ENCODE measurements at places on chromosomes 3 and 15.
A peak's percentile ranks its signal among the peaks of the same experiment; 100 is the strongest.

DNA sequence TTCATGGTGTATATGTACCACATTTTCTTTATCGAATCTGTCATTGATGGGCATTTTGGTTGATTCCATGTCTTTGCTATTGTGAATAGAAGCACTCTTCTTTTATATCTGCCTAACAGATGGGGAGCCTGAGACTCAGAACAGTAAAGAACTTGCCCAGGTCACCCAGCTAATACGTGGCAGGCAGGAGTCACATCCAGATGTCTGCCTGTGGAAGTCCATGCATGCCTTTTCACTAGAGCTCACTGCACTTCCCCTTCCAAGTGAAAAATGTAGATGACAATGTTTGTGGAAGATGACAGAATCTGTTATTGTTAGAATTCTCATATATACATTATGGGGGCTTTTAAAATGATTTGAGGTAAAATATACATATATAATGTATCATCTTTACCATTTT, 165.0 kb downstream of the PDZRN3 start:
- DNase-seq = no peak

DNA sequence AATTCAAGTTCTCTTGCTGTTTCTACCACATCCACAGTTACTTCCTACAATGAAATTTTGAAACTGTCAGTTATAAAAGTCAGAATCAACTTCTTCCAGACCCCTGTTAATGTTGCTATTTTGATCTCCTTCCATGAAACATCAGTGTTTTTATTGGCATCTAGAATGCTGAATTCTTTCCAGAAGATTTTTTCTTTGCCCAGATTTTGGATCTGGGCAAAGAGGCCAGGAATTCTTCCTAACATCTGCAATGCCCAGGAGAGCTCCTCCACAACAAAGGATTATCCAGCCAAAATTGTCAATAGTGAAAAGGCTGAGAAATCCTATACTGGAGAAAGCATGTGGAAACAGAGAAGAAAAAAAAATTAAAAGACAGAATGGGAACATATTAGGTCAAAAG, 75.5 kb downstream of the SERPINI1 start:
- no peak for DNase-seq

- no peak for DNase-seq
Measured at GRCh38 chr15:50828610-50829206, 63.2 kb upstream of the SPPL2A start.

GRCh38 chr15:29952225-29952624, 130.0 kb upstream of the TJP1 start:
- DNase-seq = no peak

- no peak for DNase-seq
Measured at GRCh38 chr15:75606026-75606425, 19.5 kb downstream of the SNUPN start.

- DNase-seq = no peak
Measured at GRCh38 chr15:26443321-26443720, 329.5 kb downstream of the GABRB3 start.

- DNase-seq = no peak
Measured at GRCh38 chr3:15782429-15782828, 15.3 kb downstream of the ANKRD28 start.

DNA sequence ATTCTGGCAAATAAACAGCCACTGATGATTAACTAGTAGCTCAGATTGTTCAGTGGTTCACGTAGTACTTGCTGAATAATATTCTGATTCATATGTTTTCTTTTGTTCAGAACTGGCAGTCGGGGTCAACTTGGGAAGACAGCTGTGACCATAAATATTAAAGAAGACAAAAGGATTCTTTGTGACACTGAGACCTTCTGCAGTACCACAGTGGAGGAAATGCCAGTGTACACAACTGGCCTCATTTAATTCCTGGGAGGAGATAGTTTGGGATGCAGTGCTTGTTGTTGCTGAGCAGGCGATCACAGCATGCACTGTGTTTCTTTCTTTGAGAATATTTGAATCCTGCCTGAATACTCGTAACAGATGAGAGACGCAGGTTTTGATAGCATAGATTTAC, 26.7 kb upstream of the MCF2L2 start:
- no peak for DNase-seq

DNA sequence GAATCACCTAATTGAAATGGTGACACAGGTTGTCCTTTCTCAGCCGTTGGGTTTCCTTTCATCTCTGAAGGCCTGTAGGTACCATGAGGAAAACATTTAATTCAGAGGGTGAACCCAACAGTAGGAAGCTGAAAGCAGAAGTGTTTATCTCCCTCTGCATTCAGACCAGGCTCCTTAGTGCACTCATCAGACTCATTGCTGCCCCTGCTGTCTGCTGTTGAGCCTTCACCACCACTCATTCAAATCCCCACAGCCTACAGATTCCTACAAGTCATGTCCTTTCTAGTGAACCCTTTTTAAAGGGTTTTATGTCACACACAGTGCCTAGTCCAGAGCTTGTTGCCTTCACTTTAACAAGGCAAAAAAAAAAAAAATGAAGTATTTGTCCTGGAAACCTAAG, 13.4 kb downstream of the WDR48 start:
- peak; percentile 50 for DNase-seq

DNA sequence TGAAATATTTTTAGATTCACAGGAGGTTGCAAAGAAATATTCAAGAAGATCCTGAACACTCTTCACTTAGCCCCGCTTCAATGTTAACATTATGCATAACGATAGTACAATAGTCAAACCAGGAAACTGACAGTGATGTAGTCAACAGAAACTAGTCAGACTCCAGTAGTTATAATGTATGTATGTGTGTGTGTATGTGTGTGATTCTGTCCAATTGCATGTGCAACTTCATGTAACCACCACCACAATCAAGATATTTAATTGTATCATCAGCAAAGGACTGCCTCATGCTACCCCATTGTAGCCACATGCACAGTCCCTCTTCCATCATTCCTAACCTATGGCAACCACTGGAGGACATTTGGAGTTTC, 77.9 kb downstream of the APBA2 start:
- no peak for DNase-seq

DNA sequence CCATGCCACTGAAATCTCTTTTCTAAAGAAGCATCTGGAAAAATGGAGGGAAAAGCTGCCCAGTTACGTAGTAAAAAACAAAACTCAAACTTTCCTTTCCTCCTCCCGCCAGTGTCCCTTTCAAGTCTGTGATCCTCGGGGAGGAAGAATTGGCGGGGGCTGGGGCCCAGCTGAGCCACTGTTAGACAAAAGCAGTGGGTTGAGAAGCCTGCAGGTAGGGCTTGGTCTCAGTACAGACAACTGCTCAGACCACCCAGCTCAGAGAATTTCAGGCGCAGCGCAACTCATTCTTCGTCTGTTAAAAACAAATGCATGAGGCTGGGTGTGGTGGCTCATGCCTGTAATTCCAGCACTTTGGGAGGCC, 117.1 kb downstream of the MYLK start:
- DNase-seq = no peak

DNA sequence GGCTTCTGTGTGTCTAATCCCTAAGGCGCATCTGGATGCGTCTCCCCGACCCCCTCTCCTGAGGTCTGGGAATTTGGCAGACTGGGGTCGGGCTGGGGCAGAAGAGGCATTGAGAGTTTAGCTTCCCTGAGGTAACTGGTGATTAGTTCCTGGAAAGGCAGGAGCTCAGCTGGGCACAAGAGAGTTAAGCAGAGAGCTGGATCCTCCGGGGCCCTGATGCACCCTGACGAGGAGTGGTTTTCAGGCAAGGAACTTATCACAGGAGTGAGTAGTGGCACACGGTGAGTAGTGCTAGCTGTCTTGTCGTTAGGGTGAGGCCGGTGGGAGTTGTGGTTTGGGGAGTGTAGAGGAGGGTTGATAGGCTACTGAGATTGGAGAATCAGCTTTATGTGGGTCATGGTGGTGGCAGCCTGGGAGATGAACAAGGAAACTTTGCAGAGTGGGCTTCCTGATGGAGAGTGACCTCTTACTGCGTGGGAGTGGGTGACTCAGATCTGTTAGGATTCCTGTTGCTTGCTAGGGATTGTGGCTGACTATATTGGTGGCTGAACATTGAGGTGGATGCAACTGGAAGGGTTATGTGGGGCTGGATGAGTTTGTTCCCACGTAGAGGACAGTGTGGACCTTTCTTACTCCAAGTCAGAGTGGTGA, 897 bp downstream of the RAD54L2 start:
- DNase-seq = peak; percentile 47

GRCh38 chr15:42510258-42511006, 15.0 kb downstream of the SNAP23 start:
- DNase-seq = no peak

DNA sequence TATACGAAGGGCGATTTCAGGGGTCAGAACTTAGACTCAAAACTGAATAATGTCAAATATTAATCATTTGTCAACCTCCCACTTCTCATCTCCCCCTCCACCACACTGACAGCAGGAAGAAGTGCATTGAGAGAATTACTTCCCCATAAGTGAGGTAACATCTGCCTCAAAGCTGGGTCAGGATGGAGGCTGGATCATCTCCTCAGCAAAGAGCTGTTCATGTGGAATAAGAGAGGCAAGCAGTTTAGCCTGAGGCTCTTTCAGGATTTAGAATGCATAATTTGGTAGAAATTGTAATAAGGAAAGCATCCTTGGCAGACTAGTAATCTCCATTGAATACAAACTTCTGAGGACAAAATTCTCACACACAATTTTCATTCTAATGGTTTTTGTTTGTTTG, 512.1 kb downstream of the ROBO1 start:
- DNase-seq = no peak

DNA sequence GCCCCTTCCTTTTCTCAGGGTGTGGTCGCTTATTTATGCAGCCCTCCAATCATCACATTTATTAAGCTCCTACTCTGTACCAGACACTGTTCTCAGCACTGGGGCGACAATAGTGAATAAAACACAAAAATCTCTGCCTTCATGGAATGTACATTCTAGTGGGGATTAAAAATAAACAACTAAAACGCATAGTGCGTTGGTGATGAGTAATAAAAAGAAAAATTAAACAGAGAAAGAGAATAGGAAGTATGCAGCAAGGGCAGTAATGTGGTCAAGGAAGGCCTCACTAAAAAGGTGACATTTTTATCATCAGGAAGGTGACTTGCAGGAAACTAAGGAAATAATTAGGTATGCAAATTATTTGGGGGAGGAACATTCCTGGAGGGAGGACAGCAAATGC, 5.1 kb downstream of the SLC51B start:
- no peak for DNase-seq

GRCh38 chr3:20325563-20325962, 139.6 kb upstream of the SGO1 start:
- no peak for DNase-seq

- no peak for DNase-seq
Measured at GRCh38 chr15:46502667-46503066, 867.8 kb downstream of the SQOR start.

DNA sequence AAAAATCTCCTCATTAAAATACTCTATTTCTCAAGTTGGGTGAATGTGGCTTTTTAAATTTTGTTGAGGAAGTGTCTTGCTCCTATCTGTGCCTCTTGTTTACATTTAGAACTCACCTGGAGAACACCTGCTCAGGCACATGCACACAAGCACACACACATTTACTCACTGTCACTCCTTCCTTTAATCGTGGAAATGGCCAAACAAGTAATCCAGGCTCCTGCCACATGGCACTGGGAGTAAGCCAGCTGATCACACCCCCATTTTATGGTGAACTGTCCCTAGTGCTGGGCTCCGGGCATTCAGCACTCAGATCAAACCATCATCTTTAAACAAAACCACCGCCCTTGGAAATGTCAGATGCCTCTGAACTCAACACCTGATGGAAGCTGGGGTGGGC, 204.7 kb upstream of the BHLHE40 start:
- DNase-seq = no peak

DNA sequence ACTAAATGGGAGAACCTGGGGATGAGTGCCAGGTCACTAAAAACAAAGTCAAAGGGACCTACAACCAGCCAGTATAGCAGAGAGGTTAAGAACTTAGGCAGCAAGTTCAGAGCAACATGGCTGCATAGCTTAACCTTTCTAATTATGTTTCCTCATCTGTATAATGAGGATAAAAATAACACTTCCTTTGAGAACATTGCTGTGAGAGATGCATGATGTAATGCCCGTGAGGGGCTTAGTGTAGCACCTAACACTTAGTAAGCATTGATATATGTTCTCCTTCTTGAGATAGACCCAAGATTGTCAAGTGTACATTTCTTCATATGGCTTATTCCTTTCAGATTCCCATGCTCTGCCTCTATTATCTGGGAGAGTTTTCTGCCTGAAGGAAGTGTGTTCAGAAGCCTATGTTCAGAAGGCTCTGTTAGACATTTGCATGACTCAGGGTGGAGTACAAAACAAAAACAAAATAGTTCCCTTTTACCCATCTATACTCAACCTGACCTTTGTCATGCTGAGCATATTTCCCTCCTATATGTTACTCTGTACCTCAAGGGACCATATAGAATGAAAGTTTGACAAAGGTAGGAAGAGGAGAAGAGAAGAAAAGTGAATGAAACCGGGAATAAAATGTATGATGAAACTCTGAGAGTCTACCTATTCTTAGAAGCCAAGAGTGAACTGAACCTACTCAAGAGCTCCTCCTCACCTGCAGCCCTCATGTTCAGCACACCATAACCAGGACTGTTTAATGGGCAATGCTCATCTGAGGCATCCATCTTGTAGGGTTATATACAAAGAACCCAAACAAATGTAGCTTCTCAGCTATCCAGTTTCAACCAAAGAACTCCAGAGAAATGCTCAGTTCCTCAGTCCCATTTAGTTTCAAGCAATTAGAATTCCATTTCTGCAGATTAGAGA, 70.7 kb upstream of the KCNMB2 start:
- no peak for DNase-seq

DNA sequence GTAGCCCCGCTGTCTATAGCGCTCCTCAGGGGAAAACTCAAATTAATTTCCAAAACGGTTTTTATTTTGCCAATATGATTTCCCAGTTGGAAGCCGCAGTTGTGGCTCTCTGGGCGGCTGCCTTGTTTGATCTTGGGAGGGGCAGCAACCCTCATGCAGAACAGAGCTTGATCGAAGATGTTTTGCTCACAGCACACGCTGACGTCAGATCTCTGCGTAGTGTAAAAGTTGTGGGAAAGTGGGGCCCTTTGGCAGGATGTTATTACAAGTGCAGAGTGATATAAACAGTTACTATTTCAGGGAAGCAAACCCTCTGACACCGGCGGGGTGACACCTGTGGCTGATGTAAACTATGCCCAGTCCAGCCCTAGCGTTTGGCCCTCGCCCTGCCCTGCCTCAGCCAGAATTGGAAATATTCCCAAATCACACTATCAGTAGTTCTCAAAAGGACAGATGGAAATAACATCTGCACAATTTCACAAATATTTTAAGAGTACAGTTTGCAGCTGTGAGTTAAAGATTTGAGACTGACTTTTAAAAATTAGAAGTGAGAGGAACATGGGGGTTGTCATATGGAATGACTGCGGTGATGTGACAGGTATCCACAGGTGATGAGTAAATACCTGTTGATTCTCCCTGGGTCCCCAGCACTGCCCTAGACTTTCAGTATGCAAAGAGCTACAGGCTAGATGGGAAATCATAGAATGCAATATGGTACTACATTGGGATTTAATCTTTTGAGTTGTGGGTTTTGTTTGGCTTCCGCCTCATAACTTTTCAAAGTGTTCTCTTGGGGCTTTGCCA, 1.7 kb downstream of the SYNM start:
- no peak for DNase-seq

Measured in GM13976 (cell line).